ENCODE measurements at places on chromosomes 1 and 21.

DNA sequence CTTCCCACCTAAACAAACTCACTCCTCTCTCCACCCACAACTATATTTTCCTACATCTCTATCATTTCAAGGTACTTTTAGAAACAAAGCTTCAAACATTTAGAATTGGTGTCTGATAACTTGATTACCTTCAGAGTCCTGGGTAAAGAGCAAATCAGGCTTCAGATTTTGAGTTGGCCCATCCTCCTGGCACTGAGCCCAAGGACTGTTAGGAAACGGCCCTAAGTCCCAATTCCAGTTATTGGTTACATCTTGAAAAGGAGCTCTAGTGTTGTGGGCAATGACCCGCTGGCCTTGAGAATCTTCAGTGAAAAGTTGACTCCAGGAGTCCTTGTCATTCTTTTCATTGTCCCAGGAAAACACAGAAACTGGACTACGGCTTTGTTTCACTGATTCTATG, 15.1 kb downstream of the MTFR1L start:
- DNase-seq: no peak

DNA sequence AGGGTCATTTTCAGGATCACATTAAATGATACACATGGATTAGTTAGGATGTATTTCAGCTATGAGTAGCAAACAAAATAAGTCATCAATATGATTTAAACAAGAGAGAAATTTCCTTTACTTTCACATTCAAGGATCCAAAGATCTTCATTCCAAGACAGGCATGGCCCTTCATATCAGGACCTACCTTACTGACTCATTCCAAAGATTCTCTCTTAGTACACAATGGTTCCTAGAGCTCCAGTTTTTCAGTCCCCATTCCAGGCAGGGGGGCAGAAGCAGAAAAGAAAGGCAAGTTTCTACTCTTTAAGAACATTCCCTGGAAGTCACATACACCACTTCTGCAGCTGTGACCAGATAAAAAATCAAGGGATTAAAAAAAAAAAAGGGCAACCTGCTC, 23.7 kb downstream of the RGS2 start:
- no peak for DNase-seq

DNA sequence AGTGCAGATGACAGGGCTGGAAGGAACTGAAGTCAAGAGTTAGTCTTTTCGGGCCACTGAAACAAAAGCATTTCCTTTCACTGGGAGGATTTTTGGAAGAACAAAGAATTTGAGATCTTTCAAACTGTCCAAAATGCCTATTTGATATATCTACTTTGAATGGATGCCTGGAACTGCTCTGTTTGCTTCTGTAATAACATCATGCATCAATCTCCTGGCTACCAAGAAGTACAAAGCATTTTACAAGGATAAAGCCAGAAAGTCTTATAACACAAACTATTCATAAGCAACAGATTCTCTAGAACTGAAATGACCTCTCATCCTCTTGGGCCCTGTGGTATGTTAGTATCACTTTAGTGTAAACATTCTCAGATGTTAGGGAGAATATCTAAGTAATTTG, 18.2 kb upstream of the RHOU start:
- no peak for DNase-seq

- no peak for DNase-seq
Observed at GRCh38 chr1:39899611-39900538, 1.8 kb downstream of the MYCL start.

DNA sequence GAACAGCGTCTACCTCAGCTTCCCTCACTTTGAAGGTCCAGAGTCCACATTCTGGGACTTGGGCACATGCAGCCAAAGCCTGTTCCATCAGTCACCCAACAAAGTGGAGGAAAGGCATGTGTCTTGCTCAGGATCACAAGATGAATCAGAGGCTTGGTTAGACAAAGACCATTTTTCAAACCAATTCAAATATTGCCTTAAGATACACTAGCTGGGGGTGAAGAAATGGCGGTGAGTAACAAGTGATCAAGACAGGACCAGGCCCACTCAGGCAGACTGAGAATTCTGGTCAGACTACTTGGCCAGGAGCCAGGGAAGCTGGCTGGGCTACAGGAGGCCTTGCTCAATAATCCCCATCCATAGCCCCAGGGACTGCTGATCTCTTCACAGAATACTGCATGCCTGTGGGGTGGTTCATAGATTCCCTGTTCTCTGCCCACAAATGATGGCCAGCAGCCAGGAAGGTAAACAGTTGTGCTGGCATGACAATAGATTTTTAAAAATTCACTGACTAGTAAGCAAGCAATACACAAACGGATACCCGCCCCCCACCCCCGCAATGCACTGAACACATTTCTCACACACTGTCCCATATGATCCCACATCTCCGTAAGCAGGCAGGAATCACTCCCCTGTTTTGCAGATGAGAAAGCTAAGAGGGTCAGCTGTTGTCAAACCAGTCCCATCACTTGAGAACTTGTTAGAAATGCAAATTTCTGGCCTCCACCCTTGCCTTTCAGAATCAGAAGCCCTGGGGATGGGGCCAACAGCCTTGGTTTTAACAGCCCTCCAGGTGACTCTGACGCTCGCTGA, 27.2 kb downstream of the ERI3 start:
- peak; percentile 100 for DNase-seq

GRCh38 chr1:236173174-236173767, 30.9 kb downstream of the GPR137B start:
- no peak for DNase-seq

- no peak for DNase-seq
Observed at GRCh38 chr1:51236531-51237350, 668 bp downstream of the RNF11 start.

Measured in AG09319 (cell line).